Suppressor macrophage treated with lipopolysaccharide for 4 hours (primary cell): ENCODE measurements at places on chromosomes 1 and 21.
A peak's percentile ranks its signal among the peaks of the same experiment; 100 is the strongest.

DNA sequence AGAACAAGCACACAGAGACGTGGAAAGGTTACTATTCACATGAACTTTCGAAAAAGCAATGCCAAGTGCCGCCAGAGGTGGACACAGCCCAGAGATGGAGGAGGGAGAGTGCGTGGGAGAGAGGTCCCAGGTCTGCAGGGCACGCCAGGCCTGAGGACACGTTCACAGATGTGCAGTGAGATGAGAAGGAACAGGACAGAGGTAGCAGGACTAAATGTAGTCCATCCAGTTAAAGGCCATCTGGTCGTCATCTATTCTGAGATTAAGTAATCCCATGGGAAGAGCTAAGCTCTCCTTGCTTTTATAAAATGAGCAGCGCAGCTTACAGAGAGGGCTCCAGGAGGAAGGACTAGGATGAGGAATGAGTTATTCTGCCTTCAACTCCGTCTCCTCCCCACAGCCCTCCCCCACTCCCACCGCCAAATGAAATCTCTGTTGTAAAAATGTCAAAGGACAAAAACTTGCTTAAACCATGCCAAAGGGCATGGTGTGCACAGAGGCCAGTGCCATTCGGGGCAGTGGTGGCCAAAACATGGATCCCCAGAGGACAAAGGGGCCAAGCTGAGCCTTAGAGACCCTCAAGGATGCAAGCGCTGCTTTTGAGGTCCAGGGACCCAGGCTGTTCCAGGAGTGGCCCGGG lies 85.4 kb upstream of the SLC25A33 start:
- no peak for DNase-seq

DNA sequence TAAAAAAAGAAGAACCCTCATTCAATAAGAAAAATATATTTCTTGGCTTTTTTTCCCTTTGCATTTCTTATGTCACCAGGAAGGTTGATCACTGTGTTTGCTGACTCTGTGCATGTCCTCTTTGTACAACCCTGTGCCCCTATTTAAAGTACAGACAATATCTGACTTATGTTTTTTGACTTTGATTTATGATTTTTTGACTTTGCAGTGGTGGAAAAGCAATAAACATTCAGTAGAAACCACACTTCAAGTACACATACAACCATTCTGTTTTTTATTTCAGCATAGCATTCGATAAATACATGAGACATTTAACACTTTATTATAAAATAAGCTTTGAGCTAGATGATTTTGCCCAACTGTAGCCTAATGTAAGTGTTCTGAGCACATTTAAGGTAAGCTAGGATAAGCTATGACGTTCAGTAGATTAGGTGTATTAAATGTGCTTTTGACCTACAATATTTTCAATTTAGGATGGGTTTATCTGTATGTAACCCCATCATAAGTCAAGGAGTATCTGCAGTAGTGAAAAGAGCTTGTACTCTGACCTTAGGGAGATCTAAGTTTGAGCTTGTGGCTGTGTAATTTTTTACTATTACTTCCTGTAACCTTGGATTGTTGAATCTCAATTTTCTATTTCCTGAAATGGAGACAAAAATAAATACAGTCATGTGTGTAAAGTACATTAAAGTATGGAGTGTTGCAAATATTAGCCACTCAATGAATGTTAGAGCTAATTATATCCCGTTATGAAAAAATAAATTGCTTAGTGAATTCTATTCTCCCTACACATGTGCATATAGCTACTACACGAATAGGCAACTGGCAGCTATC lies 1.2 kb downstream of the RNASEL start:
- no peak for DNase-seq

DNA sequence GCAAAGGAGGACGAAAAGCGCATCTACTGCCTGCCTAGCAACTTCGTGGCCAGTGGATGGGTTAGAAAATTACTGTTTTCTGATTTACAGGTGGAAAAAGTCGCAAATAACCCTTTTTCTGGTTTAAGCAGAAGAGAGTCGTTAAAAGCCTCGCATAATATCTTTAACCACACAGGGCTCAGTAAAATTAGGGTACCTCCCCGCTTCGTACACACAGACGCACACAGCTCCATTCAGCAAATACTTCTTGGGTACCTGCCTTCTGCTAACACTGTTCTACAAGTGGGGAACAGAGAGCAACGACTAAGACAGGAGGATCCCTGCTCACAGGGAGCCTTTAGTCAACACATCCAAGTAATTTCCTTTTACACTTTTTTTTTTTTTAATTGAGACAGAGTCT lies 704 bp downstream of the ALG6 start:
- DNase-seq = peak; percentile 2

DNA sequence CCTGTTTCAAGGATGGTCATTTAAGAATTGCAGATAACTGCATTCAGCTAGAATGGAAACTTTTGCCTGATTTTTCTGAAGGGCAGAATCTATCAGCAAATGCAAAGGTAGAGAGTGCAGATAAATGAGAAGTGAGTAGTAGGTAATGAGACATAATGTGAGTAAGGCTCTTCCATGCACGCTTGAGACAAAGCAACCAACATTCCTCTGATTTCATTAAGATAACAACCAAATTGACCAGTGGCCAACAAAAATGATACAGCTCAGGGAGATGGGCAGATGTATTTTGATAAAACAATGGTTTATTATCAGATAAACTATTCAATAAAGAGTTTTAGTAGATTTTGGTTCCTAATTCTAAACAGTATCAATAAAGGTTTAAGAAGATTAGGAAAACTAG lies 404.4 kb upstream of the PBX1 start:
- DNase-seq = no peak

GRCh38 chr21:39776589-39776988 lies 31.6 kb downstream of the IGSF5 start:
- DNase-seq = no peak

GRCh38 chr21:38741950-38742256 lies 63.8 kb upstream of the ETS2 start:
- no peak for DNase-seq

DNA sequence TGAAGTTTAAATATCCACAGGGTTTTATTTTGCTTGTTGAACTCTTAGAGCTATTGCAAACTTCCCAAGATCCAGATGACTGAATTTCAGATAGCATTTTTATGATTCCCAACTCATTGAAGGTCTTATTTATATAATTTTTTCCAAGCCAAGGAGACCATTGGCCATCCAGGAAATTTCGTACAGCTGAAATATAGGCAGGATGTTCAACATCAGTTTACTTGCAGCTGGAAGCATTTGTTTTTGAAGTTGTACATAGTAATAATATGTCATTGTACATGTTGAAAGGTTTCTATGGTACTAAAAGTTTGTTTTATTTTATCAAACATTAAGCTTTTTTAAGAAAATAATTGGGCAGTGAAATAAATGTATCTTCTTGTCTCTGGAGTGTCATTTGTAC lies 32.8 kb upstream of the DDR2 start:
- DNase-seq = no peak

- DNase-seq = no peak
Measured at GRCh38 chr1:56897150-56898004, 42.8 kb downstream of the C8A start.

DNA sequence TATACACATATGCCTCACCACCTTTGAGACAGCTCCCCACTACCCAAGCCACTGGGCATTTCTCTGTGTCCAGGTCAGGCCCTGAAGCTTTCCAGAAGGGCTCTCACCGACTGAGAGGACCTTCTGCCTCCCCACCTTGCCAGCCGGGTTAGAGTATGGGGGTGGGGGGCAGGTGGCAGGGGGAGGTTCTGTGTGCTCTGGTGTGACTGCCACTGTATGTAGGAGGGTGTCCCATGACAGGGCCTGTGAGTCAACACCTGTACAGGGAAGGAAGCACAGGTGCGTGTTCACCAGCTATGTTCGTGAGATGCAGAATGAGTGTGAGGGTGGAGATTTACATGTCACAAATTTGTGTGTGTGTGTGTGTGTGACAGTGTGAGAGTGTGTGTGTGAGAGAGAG lies 7.0 kb downstream of the AHDC1 start:
- DNase-seq = no peak

GRCh38 chr1:40239626-40240025 lies 8.1 kb upstream of the TMCO2 start:
- no peak for DNase-seq

- no peak for DNase-seq
Measured at GRCh38 chr1:230809256-230809990, 58.9 kb downstream of the C1orf198 start.

- no peak for DNase-seq
Measured at GRCh38 chr21:23881783-23882182, 1725.5 kb downstream of the MRPL39 start.
